ENCODE measurements at places on chromosomes 12 and 14.

- no peak for DNase-seq
Observed at GRCh38 chr14:101824339-101824727, 62.8 kb downstream of the PPP2R5C start.

- peak; percentile 7 for DNase-seq
Observed at GRCh38 chr12:15527201-15528080, 205.1 kb downstream of the PTPRO start.

GRCh38 chr12:18552829-18553228 is 185.0 kb downstream of the PLCZ1 start:
- peak; percentile 84 for DNase-seq

DNA sequence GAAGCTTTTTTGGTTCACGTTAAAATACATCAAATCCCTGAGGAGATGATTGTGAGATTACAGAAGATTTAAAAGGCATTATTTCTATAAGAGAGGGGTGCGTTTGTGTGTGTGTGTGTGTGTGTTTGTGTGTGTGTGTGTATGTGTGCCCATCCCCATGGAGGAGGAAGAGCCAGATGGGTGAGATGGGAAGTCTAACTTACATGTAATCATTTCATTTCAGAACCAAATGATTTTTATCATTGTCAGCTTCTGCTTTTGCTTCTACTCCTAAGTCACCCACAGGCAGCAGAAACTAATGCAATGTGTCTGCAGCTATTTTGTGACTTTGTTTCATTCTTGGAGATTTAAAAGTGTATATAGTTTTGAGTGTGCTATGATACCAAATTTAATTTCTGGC is 68.7 kb downstream of the SLC4A8 start:
- DNase-seq, result no peak

GRCh38 chr12:22518060-22518719 is 26.2 kb downstream of the C2CD5 start:
- no peak for DNase-seq

GRCh38 chr12:130424858-130425697 is 87.4 kb downstream of the PIWIL1 start:
- no peak for DNase-seq

GRCh38 chr12:118035190-118036041 is 18.9 kb downstream of the RFC5 start:
- DNase-seq, result peak; percentile 28

DNA sequence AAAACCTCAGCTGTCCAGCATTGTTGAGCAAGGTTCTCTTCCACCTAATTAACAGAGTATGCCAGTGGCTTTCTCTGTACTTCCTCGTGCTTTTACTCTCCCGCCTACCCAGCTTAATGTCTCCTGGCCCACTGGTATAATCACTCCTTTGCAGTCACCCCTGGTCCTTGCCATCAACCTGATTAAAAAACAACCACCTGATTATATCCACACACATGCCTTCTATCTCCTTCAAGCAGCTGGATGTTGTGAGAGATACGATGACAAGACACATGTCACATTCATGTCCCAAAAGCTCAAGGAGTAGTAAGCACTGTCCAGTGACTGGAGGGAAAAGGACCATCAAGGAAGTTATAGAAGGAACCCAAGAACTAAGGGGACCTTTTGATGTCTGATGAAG is 241.3 kb upstream of the GRIP1 start:
- DNase-seq, result no peak

- no peak for DNase-seq
Observed at GRCh38 chr12:45184147-45184963, 31.5 kb upstream of the ANO6 start.

GRCh38 chr12:58104351-58104755 is 163.0 kb downstream of the ATP23 start:
- no peak for DNase-seq

- peak; percentile 56 for DNase-seq
Observed at GRCh38 chr12:20368114-20368650, at the start of gene PDE3A. Gene PDE3A (plus strand): TSS chr12:20368537. CDS start chr12:20369285, 748 bp downstream.

- DNase-seq, result no peak
Observed at GRCh38 chr12:13326076-13326475, 129.6 kb downstream of the EMP1 start.

DNA sequence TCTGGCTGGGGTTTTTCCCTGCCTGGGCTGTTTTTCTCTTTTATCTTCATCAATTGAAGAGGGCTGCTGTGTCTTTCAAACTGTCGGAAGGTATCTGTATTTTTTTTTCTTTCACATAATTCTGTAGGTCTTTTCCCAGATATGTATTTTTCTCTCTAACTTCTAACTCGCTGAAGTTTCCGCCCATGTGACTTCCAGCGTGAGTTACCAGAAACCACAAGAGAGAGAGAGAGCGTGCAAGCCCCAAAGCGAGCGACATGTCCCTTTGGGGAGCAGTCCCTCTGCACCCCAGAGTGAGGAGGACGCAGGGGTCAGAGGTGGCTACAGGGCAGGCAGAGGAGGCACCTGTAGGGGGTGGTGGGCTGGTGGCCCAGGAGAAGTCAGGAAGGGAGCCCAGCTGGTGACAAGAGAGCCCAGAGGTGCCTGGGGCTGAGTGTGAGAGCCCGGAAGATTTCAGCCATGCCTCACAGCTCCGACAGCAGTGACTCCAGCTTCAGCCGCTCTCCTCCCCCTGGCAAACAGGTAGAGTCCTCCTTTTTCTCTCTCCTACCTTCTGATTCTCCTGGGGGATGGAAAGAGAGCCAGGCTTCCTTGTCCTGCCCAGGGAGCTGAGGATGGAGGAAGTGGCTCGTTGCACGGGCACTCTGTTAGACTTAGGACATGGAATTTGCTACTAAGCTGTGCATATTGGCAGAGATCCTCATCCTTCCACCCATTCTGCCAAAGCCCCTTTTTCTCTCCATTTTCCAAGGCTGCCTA is at the start of gene BATF:
TSS of gene BATF (plus strand) at position 246 of the 759 bp plus-strand sequence. CDS start at position 460, 214 bp downstream.
- no peak for DNase-seq
